ENCODE measurements at places on chromosomes 5 and 9.

GRCh38 chr9:93590609-93591234 is 14.3 kb downstream of the PHF2 start:
- no peak for DNase-seq

DNA sequence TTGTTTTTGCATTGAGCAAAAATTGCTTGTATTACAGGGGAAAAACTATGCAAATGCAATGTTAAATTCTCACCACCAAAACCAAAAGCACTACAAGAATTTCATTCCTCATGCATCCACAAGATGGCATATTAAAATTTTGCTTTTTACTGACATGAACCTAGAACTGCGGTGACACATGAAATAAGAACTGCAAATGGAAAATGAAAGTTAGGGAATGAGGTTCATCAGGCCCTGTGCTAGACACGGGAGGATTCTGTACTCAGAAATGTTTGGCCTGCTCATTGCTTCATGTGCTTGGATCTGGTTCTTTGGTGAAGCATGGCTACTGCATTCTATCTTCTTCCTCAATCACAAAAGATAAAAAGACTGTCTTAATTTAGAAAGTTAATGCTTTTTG is 9.1 kb upstream of the RFK start:
- no peak for DNase-seq

GRCh38 chr5:1052641-1053390 is 44.2 kb downstream of the NKD2 start:
- no peak for DNase-seq

DNA sequence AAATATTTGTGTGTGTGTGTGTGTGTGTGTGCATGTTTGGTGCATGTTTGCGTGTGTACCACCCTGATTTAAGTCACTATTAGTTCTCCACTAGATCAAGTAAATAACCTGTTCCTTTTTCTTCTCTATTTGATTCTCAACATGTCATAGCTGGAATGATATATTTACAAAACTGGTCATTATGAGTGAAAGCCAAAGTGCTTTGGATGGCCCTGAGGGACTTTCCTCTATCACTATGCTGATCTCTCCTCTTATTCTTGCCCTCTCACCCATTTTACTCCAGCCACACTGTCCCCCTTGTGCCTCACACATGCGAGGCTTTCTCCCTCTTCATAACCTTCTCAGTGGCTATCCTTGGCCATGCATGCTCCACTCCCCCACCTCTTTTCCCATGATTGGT is 144.6 kb upstream of the NMUR2 start:
- DNase-seq: no peak

- no peak for DNase-seq
Observed at GRCh38 chr9:13524245-13524644, 244.8 kb upstream of the MPDZ start.

- DNase-seq: no peak
Observed at GRCh38 chr5:32869216-32869615, 158.1 kb downstream of the NPR3 start.

DNA sequence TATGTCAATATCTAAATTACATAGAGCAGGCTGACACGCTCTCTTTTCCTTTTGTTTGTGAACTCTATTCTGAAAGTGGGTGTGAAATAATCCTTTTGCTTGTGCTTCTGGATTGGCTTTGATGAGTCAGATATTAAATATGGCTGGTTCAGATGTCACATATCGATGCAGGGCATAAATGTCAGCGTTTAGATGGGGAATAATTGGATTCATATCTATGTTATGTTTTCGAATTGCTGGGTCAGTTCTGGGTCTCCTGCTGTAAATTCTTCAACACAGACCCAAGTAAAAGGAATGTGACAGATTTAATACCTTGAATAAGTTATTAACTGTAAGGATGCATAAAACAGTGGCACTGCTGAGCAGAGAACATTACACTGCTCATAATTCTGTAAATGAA is 118.7 kb upstream of the SNX2 start:
- no peak for DNase-seq

DNA sequence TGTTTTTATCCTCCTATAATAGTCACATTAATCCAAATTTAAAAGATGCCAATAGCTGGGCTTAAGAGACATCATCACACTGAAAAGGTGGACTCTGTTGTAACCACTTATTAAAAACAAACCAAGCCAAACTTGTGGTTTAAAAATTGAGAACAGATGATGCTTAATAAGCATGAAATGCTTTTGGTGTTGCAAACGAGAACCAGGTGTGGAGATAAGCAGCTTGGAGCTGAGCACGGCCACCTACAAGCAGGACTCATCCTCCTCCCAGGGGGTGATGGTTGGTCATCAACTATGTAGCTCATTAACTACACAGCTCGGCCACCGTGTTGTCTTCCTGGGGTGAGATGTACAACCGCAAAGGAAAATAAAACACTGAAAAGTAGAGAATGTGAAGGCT is 154.4 kb downstream of the NPR3 start:
- DNase-seq: no peak

- no peak for DNase-seq
Observed at GRCh38 chr9:87140605-87141109, 193.4 kb upstream of the GAS1 start.
